ENCODE measurements at places on chromosomes 12 and 14.
A peak's percentile ranks its signal among the peaks of the same experiment; 100 is the strongest.

GRCh38 chr14:30020271-30020670 lies 92.6 kb upstream of the PRKD1 start:
- no peak for DNase-seq

DNA sequence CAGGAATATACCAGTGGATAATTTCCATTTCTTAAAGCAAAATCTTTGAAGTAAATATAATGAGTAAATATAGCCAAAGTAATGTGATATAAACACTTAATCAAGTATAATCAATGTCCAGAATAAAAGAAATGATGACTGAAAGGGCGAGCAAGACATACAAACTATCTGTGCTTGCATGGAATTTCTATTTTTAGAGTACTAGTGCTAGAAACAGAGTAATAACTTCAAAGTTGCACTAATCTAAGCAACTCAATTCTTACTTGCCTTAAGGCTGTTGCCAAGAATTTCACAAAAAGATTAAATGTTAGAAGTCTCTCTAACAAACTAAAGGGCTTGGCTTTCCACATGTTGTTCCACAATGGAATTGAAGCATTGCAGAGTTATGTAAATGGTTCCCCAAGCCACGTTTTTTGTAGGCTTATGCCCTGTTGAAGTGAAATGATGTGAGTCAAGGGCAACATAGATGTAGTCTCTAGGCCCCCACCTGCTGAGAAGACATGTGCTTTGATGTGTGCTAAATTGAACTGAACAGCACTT lies 175.0 kb upstream of the LMNTD1 start:
- DNase-seq = no peak

DNA sequence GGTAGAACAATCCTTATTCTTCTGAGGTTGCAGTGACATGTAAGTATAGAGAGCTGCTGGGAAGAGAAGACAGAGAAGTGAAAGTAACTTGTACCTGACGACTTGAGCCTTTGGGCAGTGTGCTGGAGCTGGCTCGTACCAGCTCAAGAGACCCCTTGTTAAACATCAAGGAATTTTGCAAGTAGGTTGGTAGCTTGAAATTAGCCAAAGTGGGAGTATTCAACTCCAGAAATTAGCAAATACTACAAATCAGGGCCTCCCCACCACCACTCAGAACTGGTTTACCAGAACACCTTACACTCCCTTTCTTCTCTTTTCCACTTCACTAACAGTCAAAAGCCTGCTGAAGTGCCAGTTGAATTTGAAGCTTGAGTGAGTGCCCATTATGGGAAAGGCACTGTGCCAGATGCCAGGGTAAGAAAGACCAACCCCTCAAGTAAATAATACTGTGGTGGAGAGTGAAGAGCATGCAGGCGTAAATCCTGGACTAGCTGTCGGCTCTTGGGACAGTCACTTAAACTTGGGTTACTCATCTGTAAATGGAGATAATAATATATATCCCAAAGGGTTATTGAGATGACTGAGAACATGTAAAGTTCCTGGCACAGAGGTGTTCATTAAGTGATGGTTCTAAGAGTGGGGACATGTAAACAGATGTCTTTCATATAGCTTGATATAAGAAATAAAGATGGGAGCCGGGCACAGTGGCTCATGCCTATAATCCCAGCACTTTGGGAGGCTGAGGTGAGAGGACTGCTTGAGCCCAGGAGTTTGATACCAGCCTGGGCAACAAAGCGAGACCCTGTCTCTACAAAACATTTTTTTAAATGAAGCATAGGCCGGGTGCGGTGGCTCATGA lies 27.0 kb upstream of the EID3 start:
- no peak for DNase-seq

DNA sequence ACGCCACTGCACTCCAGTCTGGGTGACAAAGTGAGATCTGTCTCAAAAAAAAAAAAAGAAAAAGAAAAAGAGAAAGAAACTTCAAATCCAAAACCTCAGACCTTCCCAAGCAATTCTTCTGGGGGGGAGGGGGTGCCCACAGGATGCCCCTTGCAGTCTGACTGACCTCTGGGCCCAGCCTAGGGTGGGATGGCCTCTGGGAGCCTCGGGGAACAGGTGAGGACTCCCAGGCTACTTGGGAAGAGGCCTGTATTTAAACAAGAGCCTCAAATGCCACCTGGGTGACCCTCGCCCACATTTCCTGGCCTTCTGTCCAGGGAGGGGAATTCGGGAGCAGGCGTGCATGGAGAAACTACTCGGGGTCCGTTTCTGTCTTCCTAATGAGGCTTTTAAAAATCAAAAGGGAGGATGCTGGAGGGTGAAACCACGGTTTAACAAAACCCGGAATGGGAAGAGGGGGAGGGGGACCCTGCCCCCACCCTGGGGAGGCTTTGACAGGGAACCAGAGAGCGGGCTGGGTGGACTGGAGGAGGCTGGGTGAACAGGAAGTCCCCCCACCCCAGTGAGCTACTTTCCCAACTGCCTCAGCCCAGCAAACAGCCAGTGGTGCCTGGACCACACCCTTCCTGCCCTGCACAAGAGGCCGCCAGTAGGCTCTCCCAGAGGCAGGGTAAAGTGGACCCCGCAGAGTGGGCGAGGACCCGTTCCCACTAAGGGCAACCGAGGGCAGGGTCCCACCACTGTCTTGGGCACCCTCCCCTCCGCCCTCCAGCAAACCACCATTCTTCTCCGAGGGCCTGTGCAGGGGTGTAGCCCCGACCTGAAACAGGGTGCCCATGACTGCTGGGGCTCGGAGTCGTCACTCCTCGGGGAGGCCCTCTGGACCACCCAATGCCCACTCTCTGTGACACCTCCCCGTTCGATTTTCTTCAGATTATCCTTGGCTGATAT lies 1.5 kb upstream of the FBRSL1 start:
- no peak for DNase-seq

DNA sequence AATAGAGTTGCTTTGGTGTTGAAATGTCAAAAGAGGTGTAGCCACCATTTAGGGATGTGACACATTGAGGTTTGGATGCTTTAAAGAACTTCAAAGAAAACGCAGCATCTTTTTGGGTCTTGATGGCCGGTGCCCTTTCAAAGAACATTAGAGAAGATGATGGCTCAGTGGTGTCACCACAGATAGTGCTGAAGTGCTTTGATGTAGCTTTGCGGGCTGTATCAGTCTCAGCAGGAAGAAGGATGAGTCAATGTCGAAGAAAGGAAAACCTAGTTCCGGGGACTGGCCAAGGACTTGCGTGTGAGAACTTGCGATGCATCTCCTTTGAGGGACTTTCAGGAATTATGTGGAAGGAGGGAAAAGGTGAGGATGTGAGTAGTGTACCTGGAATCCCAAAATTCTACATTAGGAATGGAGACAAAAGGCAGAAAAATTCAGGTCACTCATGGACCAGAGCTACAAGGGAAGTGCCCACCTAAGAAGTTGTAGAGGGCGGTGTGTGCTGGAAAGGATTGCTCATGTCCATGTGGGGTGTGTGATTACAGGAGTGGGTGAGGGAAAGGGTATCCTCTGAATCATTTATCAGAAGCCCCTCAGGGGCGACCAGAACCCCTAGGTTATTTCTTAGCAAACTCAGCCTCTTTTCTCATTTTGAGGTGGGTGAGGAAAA lies 39.7 kb upstream of the GZMB start:
- no peak for DNase-seq

- DNase-seq = no peak
Measured at GRCh38 chr12:62301799-62302133, 41.6 kb downstream of the USP15 start.

DNA sequence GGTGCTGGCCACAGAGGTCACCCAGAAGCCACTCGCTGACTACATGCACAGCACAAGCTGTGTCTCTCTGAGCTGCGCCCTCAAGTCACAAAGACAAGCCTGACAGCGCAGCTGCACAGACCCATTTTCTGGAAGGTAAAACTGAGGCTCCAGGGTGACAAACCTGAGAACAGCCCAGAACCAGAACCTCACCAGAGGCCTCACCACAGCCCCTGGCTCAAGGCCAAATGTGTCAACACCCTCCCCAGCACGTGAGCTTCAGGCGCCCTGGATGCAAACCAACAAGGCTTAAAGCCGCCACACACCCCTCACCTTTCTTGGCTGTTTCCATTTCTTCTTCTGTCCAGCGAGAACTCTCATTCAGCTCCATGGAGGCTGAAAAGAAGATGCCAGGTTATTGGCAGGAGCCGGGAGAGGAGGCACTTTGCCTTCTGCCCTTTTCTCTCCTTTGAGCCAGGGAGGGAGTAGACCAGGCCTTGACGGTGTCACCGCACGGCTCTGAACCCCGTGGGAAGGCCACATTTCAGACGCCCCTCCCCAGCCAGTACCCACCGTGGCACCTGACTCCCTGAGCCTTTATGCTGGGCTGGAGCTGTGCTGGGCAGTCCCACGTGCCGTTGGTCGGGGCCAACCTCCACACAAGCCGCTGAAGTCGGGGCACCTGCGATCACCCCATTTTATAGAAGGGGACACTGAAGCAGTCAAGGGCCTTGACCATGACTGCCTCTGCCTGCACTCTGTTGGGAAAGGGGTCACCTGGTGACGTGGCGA lies 103.1 kb downstream of the RFLNA start:
- DNase-seq = no peak

- no peak for DNase-seq
Measured at GRCh38 chr12:95611676-95612309, 60.5 kb upstream of the USP44 start.

GRCh38 chr14:101109981-101110728 lies 206.6 kb upstream of the RTL1 start:
- no peak for DNase-seq

DNA sequence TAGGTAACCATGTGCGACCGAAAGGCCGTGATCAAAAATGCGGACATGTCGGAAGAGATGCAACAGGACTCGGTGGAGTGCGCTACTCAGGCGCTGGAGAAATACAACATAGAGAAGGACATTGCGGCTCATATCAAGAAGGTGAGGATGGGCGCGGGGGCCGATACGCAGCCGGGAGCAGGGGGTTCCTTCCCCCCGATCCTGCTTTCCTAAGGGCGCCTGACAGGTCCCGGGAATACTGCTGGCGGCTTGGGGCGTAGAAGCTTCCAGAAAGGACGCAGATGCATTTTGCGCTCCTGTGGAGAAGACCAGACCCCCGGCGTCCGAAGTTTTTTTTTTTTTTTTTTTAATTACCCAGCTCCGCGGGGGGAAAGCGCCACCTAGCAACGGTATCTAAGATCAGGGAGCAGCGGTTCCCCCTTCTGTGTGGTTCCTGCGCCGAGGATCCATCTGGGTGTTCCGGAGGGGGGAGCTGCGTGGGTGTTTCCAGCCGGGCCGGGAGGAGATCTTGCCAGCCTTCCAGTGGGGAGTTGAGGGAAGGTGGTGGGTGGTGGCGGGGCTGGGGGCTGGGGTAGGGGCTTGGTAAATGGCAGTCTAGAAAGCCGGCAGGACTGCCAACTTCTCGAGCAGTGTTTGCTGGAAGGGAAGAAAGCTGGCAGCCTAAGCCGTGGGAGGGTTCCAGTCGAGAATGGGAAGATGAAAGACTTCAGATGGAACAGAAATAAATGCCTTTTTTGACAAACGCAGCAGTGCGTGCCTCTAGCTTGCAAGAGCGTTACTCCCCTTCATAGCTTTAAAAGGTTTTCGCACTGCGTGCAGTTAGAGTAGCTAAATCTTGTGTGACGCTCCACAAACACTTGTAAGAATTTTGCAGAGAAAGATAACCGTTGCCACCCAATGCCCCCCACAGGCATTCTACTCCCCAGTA lies 764 bp downstream of the DYNLL1 start:
- no peak for DNase-seq

GRCh38 chr12:42481368-42481767 lies 108.2 kb downstream of the PRICKLE1 start:
- DNase-seq = no peak

- no peak for DNase-seq
Measured at GRCh38 chr12:119156401-119157044, 22.2 kb upstream of the HSPB8 start.

- peak; percentile 33 for DNase-seq
Measured at GRCh38 chr12:101697930-101698799, 725 bp downstream of the CHPT1 start.

- no peak for DNase-seq
Measured at GRCh38 chr12:132373901-132374611, 44.7 kb upstream of the GALNT9 start.

GRCh38 chr12:79938843-79939242 lies 3.9 kb upstream of the PPP1R12A start:
- no peak for DNase-seq

DNA sequence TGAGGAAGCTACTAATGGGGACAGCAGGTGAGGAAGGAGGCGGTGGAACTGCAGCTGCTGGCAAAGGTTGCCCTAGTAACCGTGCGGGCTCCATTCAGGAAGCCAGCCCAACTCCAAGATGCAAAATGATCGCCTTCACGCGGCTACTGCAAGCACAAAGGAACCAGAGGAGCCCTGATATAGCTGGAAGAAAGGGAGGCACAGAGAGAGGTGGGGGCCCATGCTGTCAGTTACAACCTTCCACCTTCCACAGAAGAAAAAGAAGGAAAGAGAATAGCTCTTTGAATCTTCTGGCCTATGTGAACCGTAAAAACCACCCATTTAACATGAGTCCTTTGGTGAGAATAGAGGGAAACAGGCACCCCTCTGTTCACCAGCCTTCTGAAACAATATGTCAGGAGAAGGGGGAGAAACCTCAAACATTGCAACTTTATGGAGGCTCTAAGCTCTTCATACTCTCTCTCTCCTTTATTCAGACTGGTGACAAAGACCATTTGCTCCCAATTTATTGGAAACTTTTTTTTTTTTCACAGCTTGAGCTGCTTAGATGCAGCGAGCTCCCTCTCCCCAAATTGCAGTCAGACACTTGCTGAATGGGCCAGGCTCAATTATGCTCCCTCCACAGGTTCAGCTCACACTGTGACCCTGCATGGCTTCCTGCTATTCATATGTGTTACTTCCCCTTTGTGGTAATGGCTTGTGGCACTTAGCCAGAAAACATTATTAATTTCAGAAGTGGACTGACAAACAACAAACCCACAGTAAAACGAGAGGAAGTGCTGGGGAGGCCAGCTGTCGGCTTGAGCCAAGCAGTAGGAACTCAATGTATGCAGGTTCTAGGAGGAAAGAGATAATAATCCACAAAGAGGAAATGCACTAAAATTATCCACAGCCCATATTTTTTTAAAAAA lies 6.2 kb downstream of the DUSP6 start:
- DNase-seq = peak; percentile 39

GRCh38 chr14:50311337-50311971 lies 575 bp downstream of the L2HGDH start:
- no peak for DNase-seq

DNA sequence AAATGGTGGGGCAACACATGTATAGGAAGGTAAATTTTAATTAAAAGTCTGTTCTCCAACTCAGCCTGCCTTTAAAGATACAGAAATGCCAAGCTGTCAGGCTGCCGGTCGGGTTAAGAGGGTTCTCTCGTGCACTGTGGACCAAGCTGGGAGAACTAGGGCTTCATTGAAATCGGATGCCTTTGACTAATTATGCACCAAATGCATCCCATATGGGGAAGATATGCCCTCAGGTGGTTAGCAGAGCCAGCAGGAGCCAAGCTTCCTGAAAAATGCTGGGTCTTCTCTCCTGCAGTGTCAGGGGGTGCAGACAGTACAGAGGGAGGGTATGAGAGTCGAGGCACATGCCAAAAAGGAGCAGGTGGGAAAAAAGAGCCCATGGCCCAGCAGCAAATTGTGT lies 236.1 kb downstream of the CACNA1C start:
- no peak for DNase-seq

- no peak for DNase-seq
Measured at GRCh38 chr12:93592641-93593406, 20.3 kb downstream of the SOCS2 start.

Data from HS-5 (cell line).